ENCODE measurements at places on chromosomes 4 and X. TPM values are rescaled to one million over a fixed set of nuclear protein-coding genes. Genes with fewer than 3 reads are reported as not detected.

GRCh38 chr4:54058171-54058570 is 6.2 kb downstream of the CHIC2 start:
- H3K27ac ChIP-seq: peak overlapping the region; percentile 50
- no peak for DNase-seq

DNA sequence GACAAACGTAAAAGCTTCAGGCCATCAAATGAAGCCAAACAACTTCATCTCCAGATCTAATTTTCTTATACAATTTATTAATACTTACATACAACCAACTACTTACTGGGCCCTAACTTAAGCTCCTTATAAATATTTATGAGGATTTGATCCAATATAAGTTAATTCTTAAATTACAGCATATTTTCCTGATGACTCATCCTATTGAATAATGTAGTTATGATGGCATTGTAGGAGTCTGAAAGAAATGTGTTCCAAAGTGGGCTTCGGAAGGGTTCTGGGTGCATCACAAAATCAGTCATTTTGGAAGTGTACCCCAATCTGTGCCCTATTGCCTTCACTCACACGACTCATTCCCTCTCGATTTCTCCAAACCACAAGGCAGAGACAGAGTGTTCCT is 455.1 kb upstream of the CTSO start:
- no peak for DNase-seq
- peaks cover 3% of the 10 kb centered on the region for H3K36me3 ChIP-seq
- H3K27me3 ChIP-seq: no peaks in the 10 kb centered on the region

- peaks cover 3% of the 10 kb centered on the region for H3K4me1 ChIP-seq
- H3K36me3 ChIP-seq: no peaks in the 10 kb centered on the region
- H3K4me3 ChIP-seq: no peak overlapping the region
- no peak for DNase-seq
These were observed 2.9 kb downstream of the ANOS1 start for GRCh38 chrX:8728932-8729535.

GRCh38 chrX:68650491-68650890 is 3.0 kb downstream of the STARD8 start:
- H3K4me1 ChIP-seq: peaks cover 22% of the 10 kb centered on the region
- no peaks in the 10 kb centered on the region for H3K27me3 ChIP-seq
- H3K4me3 ChIP-seq: no peak overlapping the region
- no peak for DNase-seq
- no peak overlapping the region for H3K27ac ChIP-seq
- no peaks in the 10 kb centered on the region for H3K36me3 ChIP-seq

DNA sequence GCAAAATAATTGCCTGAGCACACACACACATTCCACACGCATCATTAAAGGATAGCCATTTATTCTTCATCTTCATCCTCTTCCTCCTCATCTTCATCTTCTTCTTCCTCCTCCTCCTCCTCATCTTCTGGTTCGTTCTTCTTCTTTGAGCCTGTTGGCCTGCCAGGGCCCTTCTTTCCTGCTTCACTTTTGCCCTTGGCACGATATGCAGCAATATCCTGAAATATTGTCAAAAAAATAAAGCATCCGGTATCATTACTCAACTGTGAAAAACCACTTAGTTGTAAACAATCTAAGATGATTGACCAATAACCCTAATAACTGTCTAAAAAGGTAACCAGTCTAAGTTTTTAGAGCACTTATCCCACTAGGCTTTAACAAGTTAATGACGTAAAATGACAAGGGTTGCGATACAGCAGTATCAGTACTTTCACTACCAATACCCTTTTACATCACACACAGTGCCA is 2.1 kb downstream of the HMGB2 start:
- H3K4me1 ChIP-seq: peaks cover 42% of the 10 kb centered on the region
- no peak for DNase-seq
- H3K4me3 ChIP-seq: peak overlapping the region; percentile 92

- H3K4me1 ChIP-seq: peaks cover 60% of the 10 kb centered on the region
- H3K36me3 ChIP-seq: no peaks in the 10 kb centered on the region
- no peak for DNase-seq
- H3K27me3 ChIP-seq: no peaks in the 10 kb centered on the region
- no peak overlapping the region for H3K4me3 ChIP-seq
- H3K27ac ChIP-seq: peak overlapping the region; percentile 55
These were observed 98.8 kb downstream of the ANXA3 start for GRCh38 chr4:78650106-78651024.

UCP1 gene
- not detected for total RNA-seq

PDZD4 gene
- 26.6 TPM for total RNA-seq

FBXO8 gene
- total RNA-seq: 22.0 TPM

ZFP92 gene
- total RNA-seq: 0.05 TPM

PAGE1 gene
- not detected for total RNA-seq

MAGEA11 gene
- total RNA-seq: not detected

SLC38A5 gene
- not detected for total RNA-seq

GPC3 gene
- 18.6 TPM for total RNA-seq

All from osteocyte (in vitro differentiated cells).